ENCODE measurements at places on chromosomes 2 and 18. TPM values are rescaled to one million over a fixed set of nuclear protein-coding genes. Genes with fewer than 3 reads are reported as not detected.

The FBXO41 gene
- 4.7 TPM for total RNA-seq

The SERPINB10 gene
- total RNA-seq: not detected

The MIB1 gene
- total RNA-seq: 9.8 TPM

The AQP12B gene
- not detected for total RNA-seq

The DLX1 gene
- 2.7 TPM for total RNA-seq

The SLC4A3 gene
- total RNA-seq: 3.6 TPM

The LAMA1 gene
- total RNA-seq: 0.16 TPM

All from A549 treated with AZD2906 at 1 μM for 4 hours (cell line).